ENCODE measurements at places on chromosomes 1 and 21.

DNA sequence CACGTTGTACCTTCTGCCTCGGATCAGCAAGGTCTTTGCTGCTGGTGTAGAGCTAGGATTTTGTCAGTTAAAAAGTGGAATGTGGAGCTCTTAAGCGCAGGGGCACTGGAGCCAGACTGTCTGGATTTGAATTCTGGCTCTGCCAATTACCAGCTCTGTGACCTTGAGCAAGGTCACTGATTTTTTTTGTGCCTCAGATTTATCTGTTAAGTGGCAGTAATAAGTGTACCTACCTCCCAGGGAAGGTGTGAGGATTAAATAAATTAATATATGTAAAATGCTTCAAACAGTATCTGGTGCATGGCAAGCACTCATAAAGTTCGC is 40.3 kb downstream of the UBE2U start:
- no peak for DNase-seq

DNA sequence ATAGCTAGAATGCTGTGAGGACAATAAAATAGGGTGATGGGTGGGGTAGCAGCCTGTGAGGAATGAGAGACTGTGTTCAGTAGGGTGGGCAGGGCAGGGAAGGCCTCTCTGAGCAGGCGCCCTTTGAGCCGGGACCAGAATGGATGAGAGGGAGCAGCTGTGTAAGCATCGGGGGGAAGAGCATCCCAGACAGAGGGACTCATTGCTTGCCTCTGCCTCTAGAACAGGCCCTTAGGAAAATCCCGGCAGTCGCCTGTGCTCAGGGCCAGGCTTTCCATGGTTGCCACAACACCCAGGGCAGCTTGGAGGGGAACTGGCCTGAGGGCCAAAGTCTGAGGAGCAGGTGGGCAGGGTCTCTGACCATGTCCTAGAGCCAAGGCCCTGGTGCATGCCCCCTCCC is 774 bp downstream of the SLC2A7 start:
- no peak for DNase-seq

GRCh38 chr1:42035205-42035829 is 116.6 kb upstream of the HIVEP3 start:
- DNase-seq, result no peak

DNA sequence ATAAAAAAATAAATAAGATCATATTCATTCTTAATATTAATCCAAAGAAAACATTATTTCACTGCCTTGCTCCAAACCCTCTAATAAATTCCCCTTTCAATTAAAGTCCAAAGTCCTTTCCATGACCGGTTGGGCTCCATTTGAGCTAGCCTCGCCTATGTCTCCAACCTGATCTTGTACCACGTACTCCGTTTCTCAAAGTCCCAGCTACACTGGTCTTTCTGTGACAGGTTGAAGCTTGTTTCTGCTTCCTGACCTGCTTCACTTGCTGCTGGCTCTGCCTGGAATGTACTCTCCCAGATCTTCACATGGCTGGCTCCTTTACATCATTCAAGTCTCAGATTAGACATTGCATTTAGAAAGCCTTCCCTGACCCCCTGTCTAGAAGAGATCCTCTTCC is 16.4 kb downstream of the RPL5 start:
- DNase-seq, result no peak

DNA sequence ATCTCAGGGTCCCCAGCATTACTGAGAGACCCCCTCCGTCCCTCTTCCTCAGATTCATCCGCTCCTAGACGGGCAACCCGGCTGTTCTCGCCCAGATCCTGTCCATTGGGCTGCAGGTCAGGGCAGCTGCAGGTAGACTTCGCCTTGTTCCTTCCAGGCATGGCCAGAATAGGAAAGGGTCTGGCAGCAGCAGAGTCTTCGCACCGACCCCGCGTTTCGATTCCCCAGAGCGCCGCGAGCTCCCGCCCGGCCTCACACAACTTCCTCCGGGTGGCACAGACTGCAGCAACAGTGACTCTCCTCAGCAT is 265 bp downstream of the NRDC start:
- DNase-seq, result no peak

GRCh38 chr1:54919367-54920359 is 32.7 kb upstream of the DHCR24 start:
- DNase-seq, result no peak

GRCh38 chr1:54248966-54249365 is 49.0 kb downstream of the MRPL37 start:
- no peak for DNase-seq

- DNase-seq, result no peak
Measured at GRCh38 chr1:159935719-159936272, 9.6 kb downstream of the IGSF9 start.

DNA sequence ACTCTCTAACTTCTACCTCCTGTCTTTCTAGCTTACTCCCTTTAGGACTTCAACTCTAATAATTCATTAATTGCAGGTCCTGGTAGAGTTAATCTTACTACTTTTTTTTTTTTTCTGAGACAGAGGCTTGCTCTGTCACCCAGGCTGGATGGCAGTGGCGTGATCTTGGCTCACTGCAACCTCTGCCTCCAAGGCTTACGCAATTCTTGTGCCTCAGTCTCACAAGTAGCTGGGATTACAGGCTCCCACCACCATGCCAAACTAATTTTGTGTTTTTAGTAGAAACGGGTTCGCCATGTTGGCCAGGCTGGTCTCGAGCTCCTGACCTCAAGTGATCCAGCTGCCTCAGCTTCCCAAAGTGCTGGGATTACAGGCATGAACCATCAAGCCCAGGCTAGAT is 15.7 kb downstream of the BTBD8 start:
- no peak for DNase-seq

- DNase-seq, result no peak
Measured at GRCh38 chr1:12728391-12728790, 12.5 kb downstream of the AADACL3 start.

DNA sequence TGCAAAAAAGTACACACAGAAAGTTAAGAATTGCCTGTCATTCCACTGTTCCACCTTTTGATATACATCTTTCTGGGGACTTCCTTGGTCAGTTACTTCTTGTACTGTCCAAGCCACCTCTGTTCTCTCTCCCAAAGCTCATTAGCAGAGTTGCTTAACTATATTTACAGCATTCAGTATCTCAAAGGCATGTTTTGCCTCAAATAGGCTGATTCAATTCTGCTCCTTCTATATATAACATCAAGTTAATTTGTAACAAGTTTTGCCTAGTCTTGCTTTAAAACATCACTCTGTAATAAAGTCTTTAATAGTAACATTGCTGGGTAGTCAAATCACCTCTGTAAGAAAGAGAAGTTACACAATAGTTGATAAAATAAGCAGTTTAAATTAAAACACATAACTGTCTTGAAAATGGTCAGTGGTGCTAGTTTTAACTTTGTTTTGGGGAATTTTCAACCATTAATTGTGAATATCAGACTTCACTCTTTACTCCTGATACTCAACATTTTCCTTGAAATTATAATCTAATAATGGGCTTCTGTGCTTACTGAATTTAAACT is 35.7 kb downstream of the EDARADD start:
- DNase-seq, result no peak

DNA sequence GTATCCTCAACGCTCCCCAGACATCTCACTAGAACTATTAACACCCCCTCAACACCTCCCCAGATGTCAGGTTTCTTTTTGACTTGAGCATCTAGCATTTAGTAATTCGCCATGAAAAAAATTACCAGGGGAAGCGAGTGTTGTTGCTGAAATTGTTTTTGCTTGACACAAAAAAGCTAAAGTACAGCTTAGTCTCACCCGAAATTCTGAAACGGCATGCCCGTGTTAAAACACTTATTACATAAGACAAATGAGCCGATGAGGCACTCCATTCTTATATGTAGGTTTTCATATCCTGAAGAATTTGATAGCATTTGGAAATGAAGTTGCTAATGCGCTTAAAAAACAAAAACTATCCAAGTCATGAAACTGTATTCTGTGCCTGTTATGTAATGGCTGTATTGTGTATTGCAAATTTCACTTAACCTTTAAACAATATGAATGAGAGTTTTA is 1.3 kb upstream of the NRIP1 start:
- no peak for DNase-seq

DNA sequence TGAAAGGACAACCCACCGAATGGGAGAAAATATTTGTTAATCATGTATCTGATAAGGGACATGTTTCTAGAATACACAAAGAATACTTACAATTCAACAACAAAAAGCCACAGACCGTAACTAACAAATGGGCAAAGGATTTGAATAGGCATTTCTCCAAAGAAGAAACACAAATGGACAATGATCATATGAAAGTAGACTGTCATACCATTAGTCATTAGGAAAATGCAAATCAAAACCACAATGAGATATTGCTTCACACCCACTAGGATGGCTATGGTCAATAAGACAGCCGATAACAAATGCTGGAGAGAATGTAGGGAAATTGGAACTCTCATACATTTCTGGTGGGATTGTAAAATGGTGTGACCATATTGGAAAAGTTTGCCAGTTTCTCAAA is 367.2 kb upstream of the SGIP1 start:
- no peak for DNase-seq

DNA sequence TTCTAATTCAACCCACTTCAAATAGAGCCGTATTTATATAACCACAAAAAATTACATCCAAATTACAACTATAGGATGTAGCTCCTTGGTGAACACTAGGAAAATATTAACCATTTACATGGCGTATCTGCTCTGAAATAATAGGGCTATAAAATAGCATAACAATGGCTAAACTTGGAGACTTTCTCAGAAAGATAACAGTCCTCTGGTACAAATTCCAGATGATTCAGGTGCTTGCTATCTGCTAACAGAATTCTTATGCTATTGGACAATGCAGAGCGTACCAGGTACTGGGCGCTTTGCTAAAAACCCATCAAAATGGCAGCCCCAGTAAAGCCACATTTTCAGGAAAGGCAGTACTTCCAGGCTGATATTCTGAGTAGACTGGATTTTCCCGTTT is 209.7 kb upstream of the C8B start:
- DNase-seq, result no peak

DNA sequence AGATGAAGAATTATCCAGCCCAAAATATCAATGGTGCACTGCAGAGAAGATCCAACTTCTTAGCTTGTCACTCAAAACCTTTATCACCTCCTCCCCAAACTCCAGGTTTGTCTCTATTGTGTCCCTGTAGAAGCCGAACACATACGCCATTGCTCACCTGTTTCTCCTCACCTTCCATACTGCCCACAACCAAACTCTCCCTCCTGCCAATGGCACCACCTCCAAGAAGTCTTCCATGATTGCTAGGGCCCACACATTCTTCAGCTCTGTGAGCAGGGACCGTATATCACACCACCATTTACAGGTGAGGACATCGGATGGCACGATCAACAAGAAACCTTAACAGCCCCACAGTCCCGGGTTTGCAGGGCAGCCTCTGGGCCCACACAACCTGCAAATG is 2.2 kb downstream of the LAPTM5 start:
- DNase-seq, result no peak

- no peak for DNase-seq
Measured at GRCh38 chr1:51301152-51301843, 29.1 kb downstream of the TTC39A start.
